ENCODE measurements at places on chromosomes 16 and 17.

GRCh38 chr16:72179204-72179970 is 7.4 kb upstream of the PMFBP1 start:
- DNase-seq: no peak

- no peak for DNase-seq
Observed at GRCh38 chr17:79159926-79160325, 85.3 kb downstream of the ENGASE start.

- no peak for DNase-seq
Observed at GRCh38 chr17:9192010-9192409, 170.7 kb downstream of the NTN1 start.

DNA sequence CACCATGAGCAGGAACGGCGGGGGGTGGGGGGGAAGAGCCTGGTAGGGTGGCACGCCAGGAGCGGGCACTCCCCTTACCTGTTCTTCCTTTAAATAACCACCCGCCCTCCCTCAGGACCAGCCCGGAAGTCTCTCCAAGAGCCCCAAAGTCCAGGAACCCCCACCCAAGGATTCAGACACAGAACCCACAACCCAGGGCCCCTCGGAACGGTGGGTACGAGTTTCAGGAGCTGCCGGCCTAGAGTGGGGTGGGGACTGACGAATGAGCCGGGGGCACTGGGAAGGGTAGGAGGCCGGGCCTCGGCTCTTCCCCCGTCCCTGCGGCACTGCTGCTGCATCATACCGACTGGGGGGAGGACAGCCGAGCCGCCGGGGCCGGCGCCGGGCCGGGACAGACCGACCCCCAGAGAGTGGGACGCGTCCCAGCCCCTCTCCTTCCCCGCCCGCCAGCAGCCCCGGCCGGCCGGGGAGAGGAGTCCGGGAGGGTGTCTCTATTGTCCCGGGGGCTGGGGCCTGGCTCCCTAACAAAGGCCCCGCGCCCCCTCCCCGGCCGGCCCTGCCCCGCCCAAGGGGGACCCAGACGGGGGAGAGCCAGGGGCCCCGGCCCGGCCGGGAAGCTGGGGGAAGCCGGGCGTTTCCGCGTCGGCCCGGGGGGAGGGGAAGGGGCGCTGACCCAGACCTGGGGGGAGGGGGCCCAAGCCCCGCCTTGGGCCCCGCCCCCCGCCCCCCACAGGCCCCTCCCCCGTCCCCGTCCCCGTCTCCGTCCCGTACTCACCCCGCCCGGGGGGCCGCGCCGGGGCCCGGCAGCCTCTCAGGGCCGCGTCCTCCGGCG is 747 bp downstream of the ATXN7L3 start:
- DNase-seq: peak; percentile 86

- no peak for DNase-seq
Observed at GRCh38 chr16:10266809-10267208, 84.6 kb upstream of the GRIN2A start.

DNA sequence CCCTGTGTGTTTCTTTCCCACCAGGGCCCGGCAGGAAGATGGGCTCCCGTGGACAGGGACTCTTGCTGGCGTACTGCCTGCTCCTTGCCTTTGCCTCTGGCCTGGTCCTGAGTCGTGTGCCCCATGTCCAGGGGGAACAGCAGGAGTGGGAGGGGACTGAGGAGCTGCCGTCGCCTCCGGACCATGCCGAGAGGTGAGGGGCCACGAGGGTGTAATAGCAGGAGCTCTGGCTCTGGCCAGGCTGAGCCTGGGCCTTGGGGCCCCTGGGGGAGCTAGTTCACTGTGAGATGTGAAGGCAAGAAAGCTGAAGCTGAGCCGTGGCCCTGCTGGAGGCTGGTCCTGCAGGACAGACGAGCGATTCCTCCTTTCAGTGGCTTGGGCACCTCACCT is 20.0 kb downstream of the C1QTNF1 start:
- DNase-seq: no peak

GRCh38 chr16:2611499-2611862 is 70.8 kb upstream of the KCTD5 start:
- no peak for DNase-seq

DNA sequence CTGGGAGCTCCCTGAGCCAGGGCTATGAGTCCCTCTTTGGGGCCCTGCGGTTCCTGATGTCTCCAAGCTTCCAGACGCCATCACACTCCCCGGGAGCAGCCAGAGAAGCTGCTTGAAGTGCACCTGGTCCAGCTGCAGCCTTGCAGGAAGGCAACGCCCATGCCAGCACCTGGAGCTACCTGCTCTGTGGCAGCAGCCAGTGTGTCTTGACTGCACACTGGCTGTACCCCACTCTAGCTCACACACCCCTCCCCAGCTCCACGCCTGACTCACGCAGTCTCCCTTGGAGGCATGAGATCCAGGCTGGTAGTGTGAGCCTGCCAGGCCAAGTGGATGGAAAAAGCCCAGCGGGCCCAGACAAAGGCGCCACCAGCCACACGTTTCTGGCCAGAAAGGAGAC is 63.3 kb downstream of the USP32 start:
- DNase-seq: no peak

- DNase-seq: no peak
Observed at GRCh38 chr16:15990902-15991301, 41.5 kb downstream of the ABCC1 start.

- DNase-seq: no peak
Observed at GRCh38 chr17:696369-696768, 18.3 kb downstream of the VPS53 start.

- no peak for DNase-seq
Observed at GRCh38 chr16:65932350-65933072, 434.0 kb upstream of the CDH5 start.

- no peak for DNase-seq
Observed at GRCh38 chr17:27544350-27545131, 86.4 kb upstream of the LGALS9 start.

- peak; percentile 82 for DNase-seq
Observed at GRCh38 chr16:59886021-59886420, 1151.9 kb upstream of the GOT2 start.

DNA sequence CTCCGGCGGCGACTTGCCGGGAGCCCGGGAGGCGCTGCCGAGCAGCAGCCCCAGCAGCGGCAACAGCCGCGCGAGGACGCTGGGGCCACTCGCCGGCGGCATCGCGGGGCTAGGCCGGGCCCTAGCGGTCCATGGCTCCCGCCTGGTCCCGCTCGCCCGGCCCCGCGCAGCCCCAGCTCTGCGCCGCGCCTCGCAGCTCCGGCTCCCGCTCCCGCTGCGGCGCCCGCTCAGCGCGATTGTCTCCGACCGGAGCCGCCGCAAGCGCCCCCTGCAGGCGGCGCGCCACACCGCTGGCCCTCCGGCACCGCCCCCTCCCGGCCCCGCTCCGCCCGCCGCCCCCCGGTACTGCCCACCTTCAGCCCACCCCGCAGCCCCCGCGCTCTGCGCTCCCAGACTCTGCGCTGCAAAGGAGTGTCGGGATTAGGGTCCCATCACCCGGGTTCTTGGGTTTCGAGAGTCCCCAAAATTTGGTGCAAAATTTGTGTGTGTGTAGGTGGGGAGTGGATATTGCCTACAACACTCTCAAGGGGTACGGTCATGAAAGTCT is at the start of gene FAM171A2:
Gene FAM171A2, minus strand, starts transcription at position 241 of the 547 bp plus-strand sequence. Its CDS starts 139 bp downstream, at position 102.
- peak; percentile 87 for DNase-seq

DNA sequence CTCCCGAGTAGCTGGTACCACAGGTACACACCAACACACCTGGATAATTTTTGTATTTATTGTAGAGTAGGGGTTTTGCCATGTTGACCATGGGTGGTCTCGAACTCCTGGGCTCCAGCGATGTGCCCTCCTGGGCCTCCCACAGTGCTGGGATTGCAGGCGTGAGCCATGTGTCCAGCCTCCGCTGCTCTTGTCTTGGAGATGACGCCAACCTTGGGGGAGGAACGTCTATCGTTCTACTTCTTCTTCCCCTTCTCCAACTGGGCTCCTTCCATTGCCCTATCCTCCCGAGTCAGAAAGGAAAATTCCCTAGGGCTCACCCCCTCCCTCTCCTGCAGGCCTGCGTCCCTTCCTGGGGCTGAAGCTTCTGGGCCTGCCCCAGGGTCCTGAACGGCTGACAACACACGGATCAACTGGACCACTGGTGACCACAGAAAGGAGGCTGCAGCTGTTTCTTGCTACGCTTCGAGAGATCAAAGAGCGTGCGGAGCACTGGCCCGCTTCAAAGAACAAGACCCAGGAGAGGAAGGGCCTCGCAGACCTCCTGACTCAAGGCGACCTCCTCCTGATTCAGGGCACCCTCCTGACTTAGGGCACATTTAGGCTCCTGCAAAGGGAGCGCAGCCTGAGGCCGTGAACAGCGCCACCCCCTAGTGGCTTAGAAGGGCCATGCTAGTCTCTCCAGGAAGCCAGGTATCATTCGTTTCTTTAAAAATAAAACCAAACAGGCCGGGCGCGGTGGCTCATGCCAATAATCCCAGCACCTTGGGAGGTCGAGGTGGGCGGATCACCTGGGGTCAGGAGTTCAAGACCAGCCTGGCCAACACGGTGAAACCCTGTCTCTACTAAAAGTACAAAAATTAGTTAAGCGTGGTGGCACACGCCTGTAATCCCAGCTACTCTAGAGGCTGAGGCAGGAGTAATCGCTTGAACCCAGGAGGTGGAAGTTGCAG is 48.5 kb upstream of the HELZ start:
- DNase-seq: peak; percentile 58

DNA sequence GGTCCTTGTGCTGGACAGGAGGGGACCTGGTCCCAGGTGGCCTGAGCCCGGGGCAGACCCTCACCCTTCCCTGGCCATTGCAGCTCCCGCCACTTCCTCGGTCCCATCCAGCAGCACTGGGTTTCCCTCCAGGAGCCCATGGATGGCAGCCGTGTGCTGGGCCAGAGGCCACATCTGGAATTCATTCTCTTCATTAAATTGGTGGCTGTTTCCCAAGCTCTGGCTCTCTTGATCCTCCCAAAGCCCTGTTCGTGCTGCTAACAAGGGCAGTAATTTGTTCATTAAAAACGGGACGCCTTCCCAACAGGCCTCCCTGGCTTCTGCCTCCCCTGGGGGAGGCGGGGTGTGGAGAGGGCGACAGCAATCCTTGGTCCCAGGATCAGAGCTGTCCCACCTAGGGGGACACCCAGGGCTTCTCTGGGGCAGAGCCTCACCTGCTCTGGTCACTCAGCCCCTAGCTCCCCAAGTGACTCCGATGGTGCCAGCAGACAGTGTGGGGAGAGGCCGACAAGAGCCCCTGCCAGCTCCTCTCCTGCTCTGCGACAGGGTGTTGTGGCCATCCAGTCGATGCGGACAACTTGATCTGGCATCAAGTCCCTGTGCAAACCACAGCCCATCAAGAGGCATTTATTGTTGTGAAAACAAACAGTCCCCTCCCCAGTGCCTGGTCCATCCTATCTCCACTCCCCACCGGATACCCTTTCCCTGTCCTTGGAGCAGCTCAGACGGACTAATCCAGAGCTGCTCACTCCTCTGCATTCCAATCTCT is 44.0 kb downstream of the SDK2 start:
- peak; percentile 70 for DNase-seq

DNA sequence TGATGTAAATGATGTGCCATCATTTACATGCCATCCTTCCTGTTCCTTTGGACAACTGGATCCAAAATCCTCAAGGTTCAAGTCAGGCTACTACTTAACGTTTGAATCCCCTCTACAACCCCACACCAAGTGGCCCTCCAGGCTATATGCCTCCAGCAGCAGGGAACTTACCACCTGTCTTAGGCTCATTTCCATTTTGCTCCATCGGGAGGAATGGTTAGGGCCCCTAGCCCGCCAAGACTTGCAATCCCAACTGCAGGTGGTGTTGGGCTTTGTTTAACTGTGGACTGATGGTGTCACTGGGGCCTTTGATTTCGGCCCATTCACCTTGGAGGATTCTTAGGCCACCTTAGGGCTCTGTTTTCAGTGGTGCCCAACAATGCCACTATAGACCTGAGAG is 9.7 kb downstream of the HNF1B start:
- no peak for DNase-seq

GRCh38 chr16:61900482-61900881 is 135.8 kb downstream of the CDH8 start:
- DNase-seq: no peak

- DNase-seq: no peak
Observed at GRCh38 chr17:36597866-36598777, 3.3 kb upstream of the MRM1 start.

DNA sequence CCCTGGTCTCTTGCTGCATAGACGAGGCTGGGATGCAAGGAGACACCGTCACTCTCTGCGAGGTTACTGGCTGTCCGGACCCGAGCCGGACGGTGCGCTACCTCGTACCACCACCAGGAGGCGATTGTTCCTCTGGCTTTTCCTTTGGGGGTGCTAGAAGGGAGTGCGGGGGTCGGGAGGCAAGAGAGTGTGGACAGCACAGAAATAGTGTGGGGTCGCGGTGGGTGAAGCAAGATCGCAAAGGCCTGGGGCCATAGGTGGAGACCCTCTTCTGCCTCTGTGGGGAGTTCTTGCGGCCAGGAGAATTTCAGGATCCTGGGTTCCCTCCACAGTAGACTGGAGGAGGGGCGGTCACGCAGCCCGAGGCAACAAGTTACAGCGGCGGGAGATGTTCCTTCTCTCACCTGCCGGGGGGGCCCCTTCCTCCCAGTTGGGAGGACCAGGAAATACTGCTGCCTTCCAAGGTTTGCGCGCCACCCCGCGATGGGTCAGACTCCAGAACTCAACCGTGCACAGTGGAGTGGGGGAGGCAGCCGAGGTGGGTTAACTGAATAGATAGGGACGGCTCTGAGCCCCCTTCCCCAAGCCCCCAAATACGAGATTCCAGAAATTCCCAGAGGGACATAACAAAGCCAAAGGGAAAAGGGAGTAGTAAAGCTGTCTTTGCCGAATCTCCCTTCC is 6.9 kb downstream of the PHOSPHO1 start:
- peak; percentile 75 for DNase-seq

DNA sequence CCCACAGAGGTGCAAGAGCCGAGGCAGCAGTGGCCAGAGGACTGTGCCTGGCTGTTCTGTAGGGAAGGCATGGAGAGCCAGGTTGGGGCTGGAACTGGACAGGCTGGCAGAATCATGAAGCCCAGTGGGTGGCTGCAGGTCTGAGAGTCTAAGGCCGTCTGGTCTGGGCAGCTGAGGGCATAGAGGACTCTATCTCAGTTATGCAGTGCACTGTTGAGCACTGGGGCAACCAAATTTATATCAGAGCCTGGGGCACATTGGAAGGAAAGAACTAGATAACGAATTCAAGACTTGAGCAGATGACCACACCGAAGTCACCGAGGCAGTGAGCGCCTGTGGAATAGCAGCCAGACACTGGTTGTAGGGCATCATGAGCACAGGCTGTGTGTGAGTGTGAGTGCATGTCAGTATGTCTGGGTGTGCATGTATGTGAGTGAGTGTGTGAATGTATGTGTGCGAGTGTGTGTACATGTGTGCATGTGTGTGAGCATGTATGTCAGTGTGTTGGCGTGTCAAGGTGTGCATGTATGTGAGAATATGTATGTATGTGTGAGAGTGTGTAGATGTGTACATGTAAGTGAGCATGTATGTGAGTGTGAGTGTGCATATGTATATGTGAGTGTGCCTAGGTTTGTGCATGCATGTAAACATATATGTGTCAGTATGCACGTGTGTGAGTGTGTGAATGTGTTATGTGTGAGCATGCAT is 37.0 kb downstream of the RGS9 start:
- DNase-seq: no peak

- no peak for DNase-seq
Observed at GRCh38 chr17:70493277-70493874, 324.0 kb downstream of the KCNJ2 start.

DNA sequence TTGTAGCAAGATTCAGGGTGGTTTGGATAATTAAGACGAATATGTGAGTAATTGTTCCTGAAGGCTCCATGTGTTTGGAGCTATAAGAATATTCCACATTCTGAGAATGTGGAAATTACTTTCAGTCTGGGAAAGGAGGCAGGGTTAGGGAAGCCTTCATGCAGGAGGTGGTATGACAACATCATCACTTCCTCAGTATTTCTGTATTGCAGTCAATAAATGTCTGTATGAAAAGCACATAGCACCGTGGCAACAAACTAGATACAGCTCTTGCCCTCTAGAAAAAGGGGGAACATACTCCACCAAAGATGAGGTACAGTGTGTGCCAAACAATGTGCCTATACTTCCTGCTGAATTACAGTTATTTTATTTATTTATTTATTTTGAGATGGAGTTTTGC is 26.1 kb upstream of the DHRS7B start:
- no peak for DNase-seq
